ENCODE measurements at places on chromosomes 1 and 21.

DNA sequence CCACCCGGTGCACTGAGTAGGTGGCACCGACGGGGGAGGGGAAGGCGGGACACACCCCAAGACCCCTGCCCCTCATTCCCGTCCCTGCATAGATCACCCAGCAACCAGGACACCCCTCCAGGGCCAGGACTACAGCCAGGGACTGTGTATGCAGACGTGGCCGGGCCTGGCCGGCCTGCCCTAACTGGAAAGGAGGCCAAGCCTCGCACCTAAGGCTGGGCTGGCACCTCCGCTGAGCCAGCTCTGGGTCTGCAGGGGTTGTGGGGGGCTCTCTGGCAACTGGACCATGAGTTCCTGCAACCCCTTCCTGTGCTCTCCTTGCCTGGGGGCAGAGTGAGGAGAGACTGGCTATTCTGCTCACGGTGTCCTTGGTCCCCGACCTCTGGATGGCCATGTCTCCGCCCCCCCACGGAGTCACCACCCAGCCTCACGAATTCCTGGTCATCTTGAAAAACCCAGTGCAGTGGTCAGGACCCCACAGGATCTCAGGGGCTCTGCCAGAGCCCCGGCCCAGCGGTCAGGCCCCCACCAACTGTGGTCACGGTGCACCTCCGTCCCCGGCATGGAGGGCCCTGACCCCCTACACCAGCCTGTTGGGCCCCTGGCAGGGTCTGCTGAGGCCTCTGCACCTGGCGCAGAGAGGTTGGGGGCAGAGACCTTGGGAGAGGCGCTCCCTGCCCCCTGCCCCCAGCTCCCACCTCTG lies 1.1 kb upstream of the FNDC10 start:
- DNase-seq, result no peak

DNA sequence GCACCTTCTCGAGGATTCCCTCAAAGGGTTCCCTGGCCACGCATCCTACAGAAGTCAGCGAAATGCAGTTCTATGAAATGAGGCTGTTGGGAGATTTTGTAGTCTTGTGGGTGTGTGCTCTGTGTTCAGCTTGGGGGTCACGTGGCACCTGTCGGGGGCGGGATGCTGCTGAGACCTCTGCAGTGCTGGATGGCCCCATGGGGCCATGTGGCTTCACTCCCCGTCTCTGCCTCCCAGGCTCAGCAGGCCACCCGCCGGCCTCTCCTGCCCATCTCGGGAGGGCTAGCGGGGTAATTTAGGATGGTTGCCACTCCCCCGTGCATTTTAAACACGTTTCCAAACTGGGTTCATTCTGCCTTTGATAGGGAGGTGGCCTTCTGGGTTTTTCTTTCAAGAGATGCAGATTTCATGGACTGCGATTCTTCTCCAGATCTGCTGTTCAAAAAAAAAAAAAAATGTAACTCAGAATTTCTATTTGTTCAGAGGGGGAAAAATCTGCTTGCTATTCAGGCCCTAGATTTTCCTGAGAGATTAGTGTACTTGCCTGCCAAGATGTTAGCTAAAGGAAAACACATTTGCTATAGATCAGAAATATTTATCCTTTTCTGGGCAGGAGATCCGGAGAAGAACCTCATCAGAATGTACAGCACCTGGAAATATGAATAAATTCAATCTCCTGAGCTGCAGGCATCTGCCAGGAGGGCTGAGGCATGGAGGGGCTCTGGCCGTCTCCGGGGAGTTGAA lies 277.2 kb upstream of the VAMP3 start:
- no peak for DNase-seq

GRCh38 chr21:20302084-20302483 lies 696.1 kb upstream of the NCAM2 start:
- no peak for DNase-seq

- no peak for DNase-seq
These were observed 325.0 kb upstream of the PLXNA2 start for GRCh38 chr1:208569181-208569580.

GRCh38 chr1:153963850-153964331 lies 554 bp upstream of the SLC39A1 start:
- DNase-seq, result peak; percentile 44

DNA sequence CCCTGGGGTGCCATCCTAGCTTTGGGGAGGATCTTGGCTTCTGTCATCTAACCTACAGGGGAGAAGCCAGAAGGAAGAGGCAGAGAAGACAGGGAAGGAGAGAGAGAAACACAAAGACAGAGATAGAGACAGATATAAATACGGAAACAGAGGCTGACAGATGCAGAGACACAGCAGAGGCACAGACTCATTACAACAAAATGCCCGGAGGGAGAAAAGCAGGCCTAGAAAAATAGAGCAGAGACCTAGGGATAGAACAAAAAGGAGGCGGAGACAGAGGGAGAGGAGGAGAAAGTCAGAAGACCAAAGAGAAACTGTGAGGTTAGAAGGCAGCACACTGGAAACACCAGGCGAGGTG lies 1.9 kb downstream of the PEAR1 start:
- DNase-seq, result peak; percentile 44

GRCh38 chr1:8463144-8463927 lies 145.4 kb downstream of the SLC45A1 start:
- peak; percentile 86 for DNase-seq
